ENCODE measurements at places on chromosomes 5 and 9.

GRCh38 chr9:116476935-116477381, 210.1 kb upstream of the TRIM32 start:
- DNase-seq: no peak

- DNase-seq: no peak
Observed at GRCh38 chr9:21812415-21812814, 10.0 kb downstream of the MTAP start.

- DNase-seq: no peak
Observed at GRCh38 chr9:91840882-91841281, 109.1 kb downstream of the ROR2 start.

- no peak for DNase-seq
Observed at GRCh38 chr9:95725045-95725444, 150.4 kb upstream of the ERCC6L2 start.

DNA sequence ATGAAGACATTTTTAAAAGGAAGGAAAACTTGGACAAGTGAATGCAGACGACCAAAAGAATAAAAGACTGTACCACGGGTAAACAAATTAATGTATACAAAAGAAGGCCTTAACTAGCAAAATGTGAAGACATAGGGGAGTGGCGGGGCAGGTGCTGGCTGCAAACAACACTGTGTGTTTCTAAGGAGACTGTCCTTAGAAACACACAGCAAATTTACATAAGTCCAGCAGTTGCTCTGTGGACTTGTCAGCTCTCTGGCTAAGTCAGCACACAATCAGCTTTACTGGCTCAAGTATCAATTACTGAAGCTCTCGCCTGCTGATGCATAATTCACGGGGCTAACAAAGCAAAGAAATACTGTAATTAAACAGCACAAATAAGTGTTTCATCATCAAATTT, 24.8 kb downstream of the PTBP3 start:
- no peak for DNase-seq

- no peak for DNase-seq
Observed at GRCh38 chr5:61407706-61408270, 75.7 kb downstream of the ZSWIM6 start.

GRCh38 chr5:170746075-170746960, 37.2 kb upstream of the GABRP start:
- DNase-seq: peak; percentile 46

- DNase-seq: no peak
Observed at GRCh38 chr9:7147121-7148090, 389.6 kb downstream of the KDM4C start.

GRCh38 chr5:115875447-115875846, 33.7 kb downstream of the AP3S1 start:
- no peak for DNase-seq
